GF-D8 (cell line): ENCODE measurements at places on chromosomes 1 and 21.
A peak's percentile ranks its signal among the peaks of the same experiment; 100 is the strongest.

GRCh38 chr1:24491577-24492360 lies 10.9 kb upstream of the RCAN3 start:
- no peak for DNase-seq

DNA sequence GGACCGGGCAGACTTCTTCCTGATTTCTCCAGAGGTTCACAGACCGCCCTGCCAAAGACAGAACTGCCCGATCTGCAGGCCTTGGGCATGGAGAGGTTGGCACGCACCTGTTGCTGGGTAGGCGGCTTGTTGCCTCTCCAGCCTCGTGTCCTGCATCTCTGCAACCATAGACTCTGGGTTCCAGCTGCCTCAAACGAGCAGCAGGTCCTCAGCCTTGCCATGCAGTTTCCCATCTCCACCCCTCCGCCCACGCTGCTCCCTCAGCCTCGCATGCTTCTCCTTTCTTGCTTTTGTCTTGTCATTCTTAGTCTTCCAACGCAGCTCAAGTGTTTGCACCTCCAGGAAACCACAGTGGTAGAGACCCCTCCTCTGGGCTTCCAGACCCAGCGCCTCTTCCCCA lies 126.2 kb downstream of the LACTBL1 start:
- no peak for DNase-seq

DNA sequence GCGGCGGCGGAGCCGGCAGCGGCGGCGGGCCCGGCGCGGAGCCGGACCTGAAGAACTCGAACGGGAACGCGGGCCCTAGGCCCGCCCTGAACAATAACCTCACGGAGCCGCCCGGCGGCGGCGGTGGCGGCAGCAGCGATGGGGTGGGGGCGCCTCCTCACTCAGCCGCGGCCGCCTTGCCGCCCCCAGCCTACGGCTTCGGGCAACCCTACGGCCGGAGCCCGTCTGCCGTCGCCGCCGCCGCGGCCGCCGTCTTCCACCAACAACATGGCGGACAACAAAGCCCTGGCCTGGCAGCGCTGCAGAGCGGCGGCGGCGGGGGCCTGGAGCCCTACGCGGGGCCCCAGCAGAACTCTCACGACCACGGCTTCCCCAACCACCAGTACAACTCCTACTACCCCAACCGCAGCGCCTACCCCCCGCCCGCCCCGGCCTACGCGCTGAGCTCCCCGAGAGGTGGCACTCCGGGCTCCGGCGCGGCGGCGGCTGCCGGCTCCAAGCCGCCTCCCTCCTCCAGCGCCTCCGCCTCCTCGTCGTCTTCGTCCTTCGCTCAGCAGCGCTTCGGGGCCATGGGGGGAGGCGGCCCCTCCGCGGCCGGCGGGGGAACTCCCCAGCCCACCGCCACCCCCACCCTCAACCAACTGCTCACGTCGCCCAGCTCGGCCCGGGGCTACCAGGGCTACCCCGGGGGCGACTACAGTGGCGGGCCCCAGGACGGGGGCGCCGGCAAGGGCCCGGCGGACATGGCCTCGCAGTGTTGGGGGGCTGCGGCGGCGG lies 1.0 kb downstream of the ARID1A start:
- no peak for DNase-seq

DNA sequence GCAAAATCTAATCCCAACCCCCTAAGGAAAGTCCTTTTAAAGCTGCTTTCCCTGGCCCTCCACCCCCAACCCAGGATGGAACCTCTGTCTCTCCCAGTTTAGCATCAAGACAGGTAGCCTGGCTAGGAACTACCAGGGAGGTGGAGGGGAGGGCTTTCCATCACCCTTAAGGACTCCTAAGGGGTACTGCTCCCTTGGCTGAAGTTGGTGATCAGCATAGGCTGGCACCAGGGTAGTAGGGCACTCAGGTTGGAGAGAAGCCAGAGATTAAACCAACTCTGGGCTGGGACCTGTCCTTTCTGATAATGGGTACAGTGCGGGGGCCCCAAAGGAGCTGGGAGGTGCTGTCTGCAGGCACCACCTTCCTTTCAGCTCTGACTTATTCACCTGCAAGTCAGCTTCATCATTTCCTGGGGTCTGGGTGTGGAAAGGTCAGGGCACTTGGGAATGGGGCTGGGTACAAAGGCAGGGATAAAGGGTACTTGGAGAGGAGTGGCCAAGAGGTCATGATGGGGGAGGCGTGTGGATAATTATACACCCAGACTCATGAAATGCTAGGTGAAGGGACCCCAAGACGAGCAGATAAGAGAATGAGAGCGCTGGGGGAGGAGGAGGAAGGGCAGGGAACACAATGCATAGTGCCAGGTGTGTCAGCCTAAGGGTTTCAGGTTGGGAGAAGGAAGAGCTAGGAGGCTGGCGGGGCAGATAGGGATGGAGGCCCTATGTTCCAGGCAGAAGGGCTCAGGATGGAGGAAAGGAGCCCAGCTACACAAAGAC lies 1.2 kb downstream of the ARHGEF2 start:
- no peak for DNase-seq

DNA sequence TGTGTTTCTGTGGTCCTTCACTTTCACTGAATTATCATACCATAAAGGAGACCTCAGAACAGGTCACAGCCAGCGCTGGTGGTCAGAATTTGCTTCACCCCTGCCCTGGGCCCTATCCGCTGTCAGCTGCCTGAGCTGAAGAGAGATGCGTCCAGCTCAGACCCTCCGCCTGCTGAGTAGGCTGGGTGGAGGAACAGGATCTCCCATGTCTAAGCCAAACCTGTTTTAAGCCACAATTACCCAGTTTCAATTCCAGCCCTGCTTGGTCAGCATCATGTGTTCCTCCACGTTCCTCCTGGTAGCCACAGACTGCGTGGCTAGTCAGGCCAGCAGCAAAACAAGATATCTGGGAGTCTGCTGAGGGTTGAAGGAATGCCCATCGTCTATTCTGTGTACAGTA lies 13.5 kb upstream of the BGLAP start:
- no peak for DNase-seq

DNA sequence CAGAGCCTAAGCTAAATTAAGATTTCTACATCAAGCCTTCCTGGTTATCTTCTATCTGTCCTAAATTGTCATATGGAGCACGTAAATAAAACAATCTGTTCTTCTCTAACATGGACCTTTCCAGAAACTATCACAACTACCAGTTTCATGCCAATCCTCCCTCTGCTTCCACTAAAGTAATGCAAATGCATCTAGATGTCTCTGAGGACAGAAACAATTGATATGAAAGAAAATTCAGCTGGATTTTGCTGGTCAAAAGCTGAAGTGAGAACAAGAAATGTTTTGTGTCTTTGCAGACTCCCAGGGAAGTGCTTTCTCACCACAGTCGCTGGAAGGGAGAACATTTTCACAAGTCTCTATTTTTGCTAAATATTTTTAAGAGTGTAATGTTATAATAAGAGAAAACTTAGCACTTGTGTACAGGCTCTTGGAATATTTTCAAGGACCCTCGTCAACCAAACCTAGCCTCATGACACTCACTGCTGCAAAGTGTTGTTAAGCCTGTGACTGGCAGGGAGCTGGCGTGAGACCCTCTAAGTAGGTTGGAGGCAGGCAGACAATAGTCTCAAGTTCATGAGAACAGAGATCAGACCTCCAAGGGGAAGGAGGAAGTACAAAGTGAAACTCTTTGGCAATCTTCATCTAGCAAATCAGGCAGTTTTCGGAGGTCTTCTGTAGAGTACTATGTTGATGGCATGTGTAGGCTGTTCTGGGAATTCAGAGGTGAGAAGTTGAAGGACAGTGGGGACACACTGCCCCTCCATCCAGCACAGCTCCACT lies 38.8 kb downstream of the DNASE2B start:
- peak; percentile 37 for DNase-seq

GRCh38 chr1:109201123-109201703 lies 12.5 kb upstream of the SARS1 start:
- no peak for DNase-seq

GRCh38 chr1:42740851-42741580 lies 980 bp upstream of the CLDN19 start:
- no peak for DNase-seq

DNA sequence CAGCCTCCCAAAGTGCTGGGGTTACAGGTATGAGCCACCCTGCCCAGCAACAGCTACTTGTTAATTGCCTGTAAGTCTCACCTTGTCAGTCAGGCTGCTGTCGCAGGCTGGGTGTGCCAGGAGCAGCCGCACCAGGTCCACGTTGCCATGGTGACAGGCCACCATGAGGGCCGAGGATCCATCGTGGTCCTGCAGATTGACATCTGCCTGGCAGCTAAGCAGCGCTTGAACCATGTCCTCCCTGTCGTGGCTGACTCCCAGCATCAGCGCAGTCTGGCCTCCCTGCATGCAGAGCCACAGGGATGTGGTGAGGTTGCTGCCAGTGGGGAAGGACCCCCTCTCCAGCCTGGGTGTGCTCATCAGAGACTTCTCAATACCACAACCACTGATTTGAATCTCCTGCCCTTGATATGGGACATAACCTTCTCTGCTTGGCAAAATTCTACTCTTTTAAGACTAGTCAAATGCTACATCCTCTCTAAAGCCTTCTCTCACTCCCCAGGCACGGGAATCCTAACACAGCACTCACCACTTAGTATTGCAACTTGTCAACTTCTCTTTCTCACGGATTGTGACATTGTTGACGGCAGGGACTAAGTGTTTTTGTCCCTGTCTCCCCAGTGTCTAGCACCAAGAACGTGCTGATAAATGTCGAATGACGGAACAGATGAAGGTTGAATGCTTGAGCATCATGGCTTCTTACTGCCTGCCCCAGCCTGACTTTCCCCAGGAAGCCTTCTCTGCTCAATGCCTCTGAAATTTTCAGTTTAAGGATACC lies 52.9 kb downstream of the L1TD1 start:
- DNase-seq = no peak

DNA sequence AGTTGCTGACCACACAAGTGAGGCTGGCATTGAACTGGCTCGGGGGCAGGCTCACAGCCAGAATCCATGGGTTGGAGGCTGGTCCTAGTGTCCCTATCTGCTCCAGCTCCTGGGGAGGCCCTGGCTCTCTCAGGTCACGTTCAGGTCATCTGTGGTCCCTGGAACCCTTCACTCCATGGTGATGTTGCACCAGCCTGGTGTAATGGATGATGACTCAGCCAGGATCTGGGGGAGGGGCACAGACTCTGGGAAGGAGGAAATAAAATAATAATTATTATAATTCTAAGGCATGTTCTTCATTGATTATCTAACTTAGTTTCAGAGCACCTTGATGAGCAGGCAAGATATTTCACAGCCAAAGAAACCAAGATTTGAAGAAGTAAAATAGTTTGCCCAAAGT lies 26.6 kb upstream of the FCRL4 start:
- DNase-seq = no peak

- no peak for DNase-seq
Measured at GRCh38 chr1:195053478-195053877, 1554.8 kb downstream of the KCNT2 start.

DNA sequence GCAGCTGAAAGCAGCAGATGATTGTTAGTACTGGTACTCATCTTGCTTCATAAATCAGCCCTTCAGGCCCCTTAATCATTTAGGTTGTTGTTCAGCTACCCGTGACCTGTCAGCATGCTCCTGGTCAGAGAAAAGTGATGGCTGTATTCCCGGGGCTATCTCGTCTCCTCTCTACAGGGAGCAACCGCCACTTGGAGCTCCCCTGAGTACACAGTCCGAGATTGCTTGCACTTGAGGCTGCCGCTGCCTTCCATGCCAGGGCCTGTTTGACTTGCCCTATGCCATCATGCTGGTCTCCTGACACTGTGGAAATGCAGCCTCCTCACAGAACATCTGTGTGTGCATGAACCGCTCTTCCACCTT lies 97.5 kb downstream of the SPATA46 start:
- DNase-seq = no peak

GRCh38 chr1:18861082-18861481 lies 1.6 kb upstream of the TAS1R2 start:
- DNase-seq = no peak

GRCh38 chr1:78088486-78088885 lies 42.7 kb downstream of the GIPC2 start:
- no peak for DNase-seq

- DNase-seq = no peak
Measured at GRCh38 chr1:29470788-29471119, 234.4 kb downstream of the PTPRU start.

DNA sequence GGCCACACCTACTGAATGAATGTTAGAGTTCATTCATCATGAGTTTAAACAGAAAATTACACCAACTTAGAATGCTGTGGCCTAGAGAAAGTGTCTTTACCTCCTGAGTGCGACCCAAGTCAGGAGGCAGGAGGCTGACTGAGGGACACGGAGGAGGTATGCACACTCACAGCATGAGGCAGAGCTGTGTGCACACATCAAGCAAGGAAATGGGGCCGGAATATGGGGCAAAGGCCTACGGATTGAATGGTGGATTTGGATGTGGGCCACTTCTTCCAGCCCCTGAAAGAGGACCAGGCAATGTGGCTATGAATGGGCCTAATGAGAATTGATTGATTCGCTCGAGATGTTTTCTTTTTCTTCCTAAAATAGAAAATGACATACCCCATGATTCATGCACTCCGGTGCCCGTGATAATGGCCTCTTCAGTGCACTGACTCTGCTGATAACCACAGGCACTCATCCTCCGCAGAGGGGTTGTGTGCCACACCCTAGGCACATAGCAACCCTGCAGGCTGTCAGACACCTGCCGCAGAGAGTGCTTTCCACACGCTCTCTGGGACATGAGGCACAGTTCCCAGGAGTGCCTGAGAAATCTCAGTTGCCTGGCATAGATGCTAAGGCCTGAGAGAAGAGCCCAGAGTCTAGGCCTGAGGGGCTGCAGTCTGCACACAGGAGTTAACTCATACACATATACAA lies 155.5 kb downstream of the GLUL start:
- DNase-seq = no peak

DNA sequence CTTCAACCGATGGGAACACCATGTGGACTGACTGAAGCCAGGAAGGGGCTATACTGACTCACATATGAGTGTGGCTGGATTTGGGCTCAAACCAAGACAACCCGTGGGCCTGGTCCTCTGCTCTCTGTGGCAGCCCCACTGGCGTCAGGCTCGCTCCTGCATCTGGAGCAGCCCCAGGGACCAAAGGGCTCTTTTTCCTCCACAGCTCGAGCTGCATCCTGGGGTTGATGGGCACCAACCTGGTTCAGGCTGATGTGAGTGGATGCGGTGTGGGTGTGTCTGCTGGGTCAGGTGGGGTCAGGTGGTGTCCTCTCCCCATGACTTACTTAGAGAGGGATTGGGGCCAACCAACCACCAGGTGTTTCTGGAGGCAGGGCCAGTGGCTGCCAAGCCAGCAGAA lies 303.0 kb upstream of the AJAP1 start:
- no peak for DNase-seq

DNA sequence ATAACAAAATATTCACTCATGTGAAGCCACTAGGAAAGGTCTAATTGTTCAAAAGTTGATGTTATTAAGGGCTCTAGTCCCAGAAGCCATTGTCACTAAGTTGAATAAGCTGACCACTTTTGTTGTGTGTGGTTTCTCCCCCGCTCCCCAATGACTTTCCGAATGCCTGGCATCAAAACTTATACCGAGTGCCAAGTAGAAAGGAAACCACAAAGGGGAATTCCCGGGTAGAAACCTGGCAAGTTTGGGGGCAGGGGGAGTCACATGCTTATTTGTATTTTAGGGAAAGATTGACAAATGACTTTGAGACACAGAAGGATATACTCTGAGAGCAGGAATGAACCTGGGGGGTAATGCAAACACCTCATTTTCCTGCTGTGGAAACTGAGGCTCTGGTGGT lies 154.1 kb downstream of the TGFBR3 start:
- no peak for DNase-seq
